Ascending aorta (tissue), 2 donors: ENCODE measurements at places on chromosomes 3 and 15. TPM values are rescaled to one million over a fixed set of nuclear protein-coding genes. Genes with fewer than 3 reads are reported as not detected.

Gene ARGFX
- not detected for total RNA-seq

Gene COL7A1
- 22.2 TPM for total RNA-seq

Gene IGSF11
- total RNA-seq: not detected

Gene NIT2
- 5.3 TPM for total RNA-seq

Gene TEX9
- total RNA-seq: 12.5 TPM

Gene KCNMB3
- total RNA-seq: 16.5 TPM
